Stimulated activated CD4-positive, alpha-beta T cell treated with anti-CD3 and anti-CD28 coated beads, TNF-alpha, amount 100 ng/mL, for 48 hours (primary cell): ENCODE measurements at places on chromosomes 6 and 20.

DNA sequence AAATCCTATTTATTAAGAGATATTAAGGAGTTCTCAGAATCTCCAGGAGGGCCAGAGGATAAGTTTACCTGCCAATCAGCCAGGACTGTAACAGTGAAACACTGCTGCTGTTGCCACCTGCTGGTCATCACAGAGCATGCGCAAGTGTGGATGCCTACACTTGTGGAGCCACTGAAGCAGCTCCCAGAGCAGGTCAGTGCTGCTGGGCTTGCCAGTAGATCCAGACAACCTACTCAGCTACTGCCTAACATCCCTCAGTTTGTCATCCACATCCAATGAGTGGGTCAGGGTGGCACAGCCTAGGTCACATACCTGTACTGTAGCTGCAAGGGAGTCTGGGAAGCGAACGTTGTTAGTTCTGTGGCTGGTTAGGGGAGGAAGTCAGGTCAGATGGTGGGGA lies 18.3 kb upstream of the NHSL1 start:
- DNase-seq, result peak; percentile 21

DNA sequence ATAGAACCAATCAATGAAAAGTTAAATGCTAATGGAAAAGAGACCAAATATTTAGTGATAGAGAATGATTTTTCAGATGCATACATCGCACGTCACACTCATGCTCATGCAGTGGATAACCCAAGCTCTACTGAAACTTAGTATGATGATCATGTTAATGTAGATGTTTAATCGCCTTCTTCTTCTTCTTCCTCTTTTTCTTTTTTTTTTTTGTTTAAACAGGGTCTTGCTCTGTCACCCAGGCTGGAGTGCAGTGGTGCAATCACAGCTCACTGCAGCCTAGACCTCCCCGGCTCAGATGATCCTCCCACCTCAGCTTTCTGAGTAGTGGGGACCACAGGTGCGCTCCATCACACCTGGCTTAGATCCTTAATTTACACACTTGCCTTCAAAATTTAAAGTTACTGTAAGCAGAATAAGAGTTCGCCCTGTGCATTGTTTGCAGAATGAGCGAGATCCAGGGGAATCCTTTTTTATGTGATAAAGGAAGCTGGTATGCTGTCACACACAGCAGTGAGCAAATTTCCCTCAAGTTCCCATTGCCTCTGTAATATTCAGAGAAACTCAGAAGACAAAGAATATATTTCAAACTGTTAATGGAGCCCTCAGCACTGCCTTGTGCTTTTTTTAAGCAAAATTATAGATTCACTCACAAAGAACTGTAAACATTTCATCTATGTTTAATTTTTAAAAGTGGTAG lies 194.2 kb upstream of the SGK1 start:
- DNase-seq, result no peak

GRCh38 chr6:13495112-13495776 lies 7.8 kb upstream of the GFOD1 start:
- DNase-seq, result no peak

DNA sequence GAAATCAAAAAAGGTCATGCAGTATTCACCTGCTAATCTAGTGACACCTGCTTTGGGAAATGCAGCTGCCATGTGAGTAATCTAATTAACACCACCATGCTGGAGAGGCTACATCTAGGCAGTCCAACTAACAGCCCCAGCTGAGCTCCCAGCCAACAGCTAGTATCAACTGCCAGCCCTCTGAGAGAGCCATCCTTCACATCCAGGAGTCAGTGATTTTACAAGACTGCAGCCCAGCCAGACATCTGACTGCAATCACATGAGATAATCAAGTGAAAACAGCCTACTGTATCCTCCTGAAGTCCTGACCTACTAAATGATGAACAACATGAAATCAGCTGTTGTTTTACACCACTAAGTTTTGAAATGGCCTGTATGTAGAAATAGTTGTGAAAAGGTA lies 298.4 kb downstream of the TRDN start:
- no peak for DNase-seq

DNA sequence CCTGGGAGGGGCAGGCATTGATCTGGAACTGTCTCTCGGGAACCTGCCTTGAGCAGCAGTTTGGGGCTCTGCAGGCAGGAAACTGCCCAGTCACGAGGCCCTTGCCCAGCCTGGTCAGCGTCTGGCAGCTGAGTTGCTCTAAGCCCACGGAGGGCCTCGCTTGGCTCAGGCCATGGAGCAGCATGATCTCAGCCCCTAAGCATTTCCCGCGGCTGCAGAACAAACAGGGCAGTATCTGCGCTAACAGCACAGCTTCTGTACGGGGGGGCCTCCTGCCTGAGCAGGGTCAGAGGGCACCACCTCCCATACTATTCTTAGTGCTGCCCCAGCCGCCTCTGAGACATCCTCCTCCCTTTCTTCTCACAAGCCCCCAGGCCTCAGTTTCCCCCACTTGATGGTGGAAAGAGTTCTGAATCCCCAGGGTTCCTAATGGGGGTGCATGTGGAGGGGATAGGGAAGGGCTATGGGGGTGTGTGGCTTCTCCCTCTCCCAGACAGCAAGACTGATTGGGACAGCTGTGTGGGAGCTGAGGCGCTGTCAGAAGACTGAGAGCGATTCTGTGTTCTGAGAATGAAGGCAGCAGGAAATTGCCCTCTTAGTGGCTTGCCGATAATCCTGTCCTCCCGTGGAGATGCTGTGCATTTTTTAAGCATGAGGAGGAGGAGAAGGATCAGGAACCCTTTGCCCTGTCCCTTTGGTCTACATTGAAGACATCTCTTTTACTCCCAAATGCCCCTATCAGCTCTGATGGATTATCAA lies 46.4 kb downstream of the MOCS1 start:
- no peak for DNase-seq

- DNase-seq, result no peak
Observed at GRCh38 chr6:40714143-40714542, 127.0 kb upstream of the LRFN2 start.

DNA sequence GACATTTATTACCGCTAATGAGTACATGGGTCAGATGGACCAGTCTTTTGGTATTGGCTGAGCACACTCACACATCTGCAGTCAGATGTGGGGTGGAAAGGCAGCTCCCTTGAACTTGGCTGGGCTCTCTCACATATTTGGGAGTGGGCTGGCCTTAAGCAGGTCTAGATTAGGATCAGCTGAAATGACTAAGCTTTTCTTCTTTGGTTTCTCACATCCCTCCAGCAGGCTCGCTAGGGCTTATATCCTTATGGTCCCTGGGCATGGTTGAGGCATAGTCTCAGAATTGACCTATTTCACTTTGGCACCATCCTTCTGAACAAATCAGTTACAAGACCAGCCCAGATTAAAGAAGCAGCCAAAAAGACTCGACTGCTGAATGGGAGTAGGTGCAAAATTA lies 14.4 kb upstream of the PLCB1 start:
- no peak for DNase-seq

DNA sequence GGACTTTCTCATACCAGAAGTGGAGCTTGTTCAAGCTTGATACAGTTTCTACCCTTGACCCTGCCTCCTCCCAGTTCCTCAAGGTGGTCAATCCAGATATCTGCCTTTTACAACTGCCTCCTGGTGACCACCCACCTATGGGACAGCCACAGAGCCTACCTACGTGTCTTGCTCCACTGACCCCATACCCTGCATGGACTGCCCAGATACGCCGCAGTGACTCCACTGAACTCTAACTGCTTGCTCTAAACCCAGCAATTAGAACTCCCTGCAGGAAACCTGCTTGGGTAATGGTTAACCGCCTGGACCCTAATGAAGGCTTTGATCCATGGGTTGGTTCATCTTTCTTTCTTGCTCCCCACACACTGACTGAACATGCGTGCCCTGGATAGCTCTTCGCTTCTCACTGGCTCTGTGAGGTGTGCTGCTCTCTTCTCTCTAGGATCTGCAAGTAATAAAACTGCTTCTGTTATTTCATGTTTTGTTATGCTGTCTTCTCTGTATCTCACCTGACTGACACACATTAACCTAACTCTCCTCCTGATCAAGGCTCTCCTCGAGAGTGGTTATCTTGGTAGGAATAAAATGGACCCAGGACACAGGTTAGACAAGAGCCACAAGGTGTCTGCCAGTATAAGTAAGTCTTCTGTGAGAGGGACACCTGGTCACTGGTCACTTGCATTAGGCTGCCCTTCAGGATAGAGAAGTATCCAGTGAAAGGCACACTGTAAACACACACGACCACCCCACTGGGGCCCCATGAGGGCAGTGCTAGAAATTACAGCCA lies 79.2 kb downstream of the CHD6 start:
- DNase-seq, result no peak

GRCh38 chr6:113763876-113764275 lies 93.3 kb upstream of the MARCKS start:
- DNase-seq, result no peak

DNA sequence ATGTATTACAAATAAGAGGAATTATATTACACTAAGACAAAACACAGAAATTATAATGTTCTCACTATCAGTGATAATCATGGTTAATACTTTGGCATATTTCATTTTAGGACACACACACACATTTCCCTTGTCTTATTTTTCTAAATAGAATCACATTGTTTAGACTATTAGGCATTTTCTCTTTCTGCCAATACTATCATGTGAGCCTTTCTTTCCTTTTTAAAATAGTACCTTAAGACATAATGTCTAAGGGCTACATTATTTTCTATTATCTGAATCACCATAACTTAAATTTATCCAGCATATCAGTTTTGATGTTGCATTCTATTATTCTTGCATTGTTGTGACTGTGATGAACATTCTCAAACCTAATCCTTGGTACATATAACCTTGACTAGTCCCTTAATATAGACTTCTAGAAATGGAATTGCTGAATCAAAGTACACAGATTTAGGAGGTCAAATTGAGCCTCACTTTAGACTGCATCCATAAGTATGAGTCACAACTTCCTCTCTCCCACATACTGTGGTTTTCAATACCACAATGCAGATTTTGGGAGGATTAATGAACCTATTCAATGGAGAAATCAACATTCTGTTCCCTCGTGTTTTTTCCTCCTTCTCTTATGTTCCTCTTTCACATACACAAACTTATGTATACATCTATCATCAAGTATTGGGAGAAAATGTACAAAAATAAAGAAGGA lies 212.6 kb downstream of the MOXD1 start:
- DNase-seq, result no peak

DNA sequence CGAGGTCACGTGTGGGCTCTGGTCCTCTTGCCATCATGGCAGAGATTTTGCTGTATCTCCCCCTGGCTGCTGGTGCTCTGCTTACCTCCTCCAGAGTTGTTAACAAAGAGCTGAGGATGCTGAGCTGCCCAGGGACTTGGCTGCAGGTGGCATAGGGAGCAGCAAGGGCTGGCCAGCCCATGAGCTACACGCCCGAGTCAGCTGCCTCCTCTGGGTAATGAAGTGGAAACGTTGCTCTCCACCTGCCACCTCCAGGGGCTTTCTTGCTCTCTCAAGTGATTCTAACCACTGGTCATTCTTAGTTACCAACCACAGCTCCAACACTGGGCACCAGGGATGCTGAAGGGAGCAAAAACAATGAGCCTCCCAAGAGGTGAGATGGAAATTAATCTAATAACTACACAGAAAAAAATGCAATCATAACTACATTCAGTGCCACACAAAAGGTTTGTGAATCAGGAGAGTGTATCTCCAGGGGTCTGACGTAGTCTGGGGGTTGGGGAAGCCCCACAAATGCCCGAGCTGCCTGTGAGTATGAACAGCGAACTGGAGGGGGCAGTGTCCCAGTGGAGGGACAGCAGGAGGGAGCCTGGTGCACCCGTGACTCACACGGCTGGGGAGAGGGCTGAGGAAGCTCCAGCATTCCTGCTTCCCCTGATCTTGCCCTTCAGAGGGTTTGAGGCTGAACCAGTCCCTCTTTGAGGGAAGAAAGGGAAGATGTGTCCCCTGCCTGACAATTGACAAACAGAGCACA lies 78.7 kb downstream of the CDH26 start:
- DNase-seq, result no peak

- no peak for DNase-seq
Observed at GRCh38 chr6:131065112-131065823, 2.2 kb upstream of the EPB41L2 start.

GRCh38 chr6:73766040-73766439 lies 70.0 kb downstream of the CD109 start:
- no peak for DNase-seq

GRCh38 chr20:47427746-47428145 lies 71.2 kb upstream of the ZMYND8 start:
- no peak for DNase-seq

- no peak for DNase-seq
Observed at GRCh38 chr6:44251576-44252524, 4.9 kb downstream of the HSP90AB1 start.

DNA sequence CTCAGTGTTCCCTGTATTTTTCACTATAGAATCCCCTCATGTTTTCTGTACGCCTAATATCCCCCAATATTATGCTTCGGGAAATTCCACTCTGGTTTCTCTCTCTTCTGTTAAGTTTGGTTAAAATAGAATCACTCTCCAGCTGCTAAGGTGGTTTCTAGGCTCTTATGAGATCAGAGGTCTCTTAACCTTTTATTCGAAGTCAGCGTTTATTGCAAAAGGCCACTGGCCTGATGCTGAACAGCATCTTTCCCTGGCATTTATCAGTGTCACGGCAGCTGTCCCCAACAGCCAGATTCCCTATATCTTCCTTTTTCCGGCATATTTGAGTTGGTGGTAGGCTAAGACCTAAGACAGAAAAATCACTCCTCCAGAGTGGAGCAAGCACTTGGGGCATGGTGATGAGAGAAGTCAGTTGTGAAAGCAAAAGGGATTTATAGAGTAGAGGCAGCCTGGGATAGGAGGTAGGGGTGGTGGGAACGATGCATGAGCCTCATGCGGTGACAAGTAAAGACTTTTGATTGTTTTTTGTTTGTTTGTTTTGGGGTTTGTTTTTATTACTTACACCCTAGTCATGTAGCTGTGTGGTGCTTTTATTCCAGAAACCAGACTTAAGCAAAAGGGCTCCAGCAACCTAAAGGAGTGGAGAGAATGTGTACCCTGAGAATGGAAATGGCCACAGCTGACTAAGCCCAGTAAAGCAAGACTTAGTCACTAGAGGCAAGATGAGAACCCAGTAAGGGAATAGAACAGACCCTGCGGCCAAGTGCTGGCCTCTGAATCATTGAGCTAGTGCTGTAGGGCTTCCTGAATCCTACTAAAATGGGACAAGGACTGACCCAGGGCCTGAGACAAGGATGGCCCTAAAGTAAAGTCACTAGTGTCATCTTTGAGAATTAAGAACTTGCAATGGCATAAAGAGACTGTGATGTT lies 233.0 kb upstream of the PRND start:
- DNase-seq, result no peak

- no peak for DNase-seq
Observed at GRCh38 chr20:44021900-44022299, 107.2 kb downstream of the TOX2 start.

DNA sequence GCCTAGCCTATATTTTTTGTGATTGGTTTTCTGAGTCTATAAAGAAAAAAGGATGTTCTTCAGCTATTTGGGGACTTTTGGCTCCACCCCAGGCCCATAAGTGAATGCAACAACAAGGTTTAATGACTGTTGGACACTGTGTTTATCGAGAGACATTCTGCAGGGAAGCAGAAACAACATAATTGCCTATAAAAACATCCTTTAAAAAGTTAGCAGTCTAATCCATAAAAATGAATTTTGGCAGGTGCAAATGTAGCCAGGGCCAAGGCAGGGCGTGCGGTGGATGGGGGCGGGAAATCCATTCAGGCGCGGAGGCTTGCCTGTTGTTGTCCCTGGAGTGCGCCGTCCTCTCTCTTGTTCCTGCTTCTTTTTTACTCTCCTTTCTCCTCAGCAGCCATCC lies 99.3 kb downstream of the PAX1 start:
- no peak for DNase-seq

- DNase-seq, result no peak
Observed at GRCh38 chr20:48789781-48790472, 37.9 kb downstream of the PREX1 start.
